ENCODE measurements at places on chromosomes 6 and 20.

DNA sequence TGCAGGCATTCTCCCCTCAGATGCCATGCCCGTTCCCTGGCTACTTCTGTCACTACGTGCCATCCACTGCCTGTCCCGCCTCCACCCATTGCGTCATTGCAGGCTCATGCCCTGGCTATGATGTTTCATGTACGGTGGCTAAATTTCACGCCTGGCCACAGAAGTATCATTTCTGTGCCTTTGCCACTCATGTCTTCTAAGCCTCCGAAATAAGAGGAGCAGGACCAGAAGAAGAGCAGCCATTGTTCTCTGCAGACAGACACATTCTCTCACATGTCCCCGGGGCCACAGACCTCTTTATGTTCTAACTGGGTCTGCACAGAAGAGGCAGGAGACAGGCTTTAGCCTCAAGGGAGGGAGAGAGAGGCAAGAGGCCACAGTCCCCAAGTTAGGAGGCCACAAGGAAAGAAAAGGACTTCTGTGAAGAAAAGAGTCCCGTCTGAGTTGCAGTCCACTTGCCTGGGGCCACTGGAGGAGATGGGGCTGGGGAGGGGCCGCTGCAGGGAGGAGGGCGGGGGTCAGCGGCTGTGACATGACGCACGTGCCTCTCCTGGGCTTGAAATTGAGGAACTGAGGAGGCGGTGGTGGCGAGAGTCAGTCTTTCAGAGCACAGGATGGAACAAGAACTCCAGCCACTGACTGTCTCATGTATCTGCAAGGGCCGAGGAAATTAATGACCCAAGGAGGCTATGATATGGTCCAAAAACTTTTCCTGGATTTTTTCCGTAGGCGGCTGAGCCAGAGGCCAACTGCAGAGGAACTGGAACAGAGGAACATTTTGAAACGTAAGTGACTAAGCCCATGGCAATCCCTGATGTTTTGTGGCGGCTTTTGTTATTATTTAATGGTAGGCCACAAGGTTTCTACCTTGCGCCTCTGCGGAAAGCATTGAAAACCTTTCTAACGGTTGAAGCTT lies 55.9 kb downstream of the TBC1D7 start:
- DNase-seq, result peak; percentile 48

GRCh38 chr6:82761674-82762345 lies 303.8 kb downstream of the UBE3D start:
- no peak for DNase-seq

DNA sequence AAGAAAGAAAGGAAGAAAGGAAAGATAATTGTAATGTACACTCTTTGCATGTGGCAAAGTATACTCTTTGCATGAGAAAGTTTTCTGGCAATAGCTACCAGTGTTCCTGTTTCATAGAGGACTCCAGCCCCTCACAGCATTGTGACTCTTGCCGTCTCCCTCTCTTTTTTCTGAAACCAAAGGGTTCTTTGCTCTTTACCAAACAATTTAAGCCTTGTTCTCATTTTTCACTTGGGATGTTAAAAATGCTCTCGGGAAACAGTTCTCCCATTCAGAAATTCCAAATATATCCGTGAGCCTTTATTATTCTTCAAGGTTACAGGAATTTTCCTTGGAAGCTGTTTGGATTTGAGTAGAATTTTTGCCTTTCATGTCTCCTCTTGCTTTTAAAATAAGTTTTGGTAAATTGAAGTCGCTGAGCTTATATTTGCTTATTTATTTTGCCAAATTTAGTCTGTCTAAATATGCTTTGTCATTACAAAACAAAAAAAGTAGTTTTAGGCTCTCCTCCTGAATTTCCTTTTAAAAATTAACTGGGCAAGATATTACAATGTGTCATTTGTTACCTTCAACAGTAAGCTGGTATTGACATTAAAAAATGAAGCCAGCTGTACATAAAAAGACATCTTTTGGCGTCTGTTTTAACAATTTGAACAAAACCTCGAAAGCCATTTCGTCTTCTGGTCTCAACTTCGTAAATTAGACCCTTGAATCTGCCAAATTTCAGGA lies 103.8 kb upstream of the ARMC2 start:
- peak; percentile 84 for DNase-seq

- DNase-seq, result no peak
Measured at GRCh38 chr6:53741034-53741823, 53.6 kb upstream of the LRRC1 start.

GRCh38 chr6:28139860-28140543 lies 1.7 kb upstream of the ZKSCAN8 start:
- no peak for DNase-seq

DNA sequence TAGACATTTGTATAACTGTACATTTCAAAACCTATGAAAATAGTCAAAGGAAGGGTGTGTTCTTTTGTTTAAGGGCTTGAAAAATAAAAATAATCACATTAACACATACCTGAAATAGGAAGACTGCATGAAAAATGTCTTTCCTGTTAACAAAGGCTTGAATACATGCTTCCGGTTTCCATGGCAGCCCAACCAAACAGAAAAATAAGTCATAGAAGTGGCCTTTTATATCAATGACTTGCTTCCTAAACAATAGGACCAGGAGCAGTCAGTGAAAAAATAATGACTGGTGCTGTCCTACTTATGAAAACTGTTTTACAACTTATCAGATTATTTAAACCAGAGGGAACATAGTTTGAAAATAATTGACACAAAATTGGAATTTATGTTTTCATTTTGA lies 412.6 kb upstream of the PLCB4 start:
- peak; percentile 11 for DNase-seq

DNA sequence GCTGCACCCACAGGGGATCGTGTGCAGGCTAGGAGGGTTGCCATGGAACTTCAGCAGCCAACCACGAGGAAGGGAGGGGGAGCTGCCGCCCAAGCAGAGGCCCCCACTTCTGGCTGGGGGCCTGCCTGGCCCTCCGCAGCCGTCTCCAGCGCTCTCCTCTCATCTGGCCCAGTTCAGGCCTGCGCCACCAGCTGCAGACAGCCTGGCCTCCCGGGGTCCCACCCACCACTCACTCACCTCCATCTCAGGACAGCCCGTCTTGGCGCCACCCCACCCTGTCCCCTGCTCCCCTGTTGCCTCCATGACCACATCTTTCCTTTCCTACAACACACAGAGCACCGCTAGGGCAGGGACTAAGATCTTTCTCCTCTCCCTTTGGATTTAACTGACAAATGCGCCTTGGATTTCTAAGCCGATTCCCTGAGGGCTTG lies 98.7 kb downstream of the ANKRD60 start:
- no peak for DNase-seq

DNA sequence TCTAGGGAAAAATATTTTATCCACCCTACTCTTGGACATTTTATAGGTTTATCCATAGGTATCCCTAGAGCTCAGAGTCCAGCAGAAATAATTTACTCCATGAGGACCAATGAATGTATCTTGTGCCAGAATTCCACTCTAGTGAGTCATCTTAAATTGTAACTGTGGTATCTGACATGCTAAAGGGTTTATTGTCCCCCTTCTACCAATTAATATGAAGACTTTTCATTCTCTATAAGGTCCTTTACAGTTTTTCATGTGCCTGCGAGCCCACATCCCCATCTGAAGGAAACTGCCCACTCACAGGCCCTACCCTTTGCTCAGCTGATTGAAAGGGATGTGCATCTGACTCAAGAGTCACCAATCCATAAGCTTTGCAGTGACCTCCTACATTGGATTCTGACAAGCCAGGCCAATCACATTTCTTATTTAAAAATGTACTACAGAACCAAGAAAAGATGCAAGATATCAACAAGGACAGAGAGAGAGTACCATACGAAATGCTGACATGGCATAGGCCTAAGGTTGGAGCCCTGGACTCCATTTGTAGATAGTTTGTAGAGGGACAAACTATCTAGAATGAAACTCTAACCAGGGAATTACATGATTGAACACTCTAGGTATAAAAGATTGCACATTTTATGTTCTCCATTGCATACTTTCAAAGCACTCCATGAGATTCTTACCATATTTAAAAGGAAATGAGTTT lies 93.4 kb upstream of the DEFB112 start:
- DNase-seq, result peak; percentile 72

GRCh38 chr6:49406250-49406970 lies 56.6 kb downstream of the MMUT start:
- DNase-seq, result no peak

- DNase-seq, result no peak
Measured at GRCh38 chr6:14217728-14218518, 100.4 kb downstream of the CD83 start.

DNA sequence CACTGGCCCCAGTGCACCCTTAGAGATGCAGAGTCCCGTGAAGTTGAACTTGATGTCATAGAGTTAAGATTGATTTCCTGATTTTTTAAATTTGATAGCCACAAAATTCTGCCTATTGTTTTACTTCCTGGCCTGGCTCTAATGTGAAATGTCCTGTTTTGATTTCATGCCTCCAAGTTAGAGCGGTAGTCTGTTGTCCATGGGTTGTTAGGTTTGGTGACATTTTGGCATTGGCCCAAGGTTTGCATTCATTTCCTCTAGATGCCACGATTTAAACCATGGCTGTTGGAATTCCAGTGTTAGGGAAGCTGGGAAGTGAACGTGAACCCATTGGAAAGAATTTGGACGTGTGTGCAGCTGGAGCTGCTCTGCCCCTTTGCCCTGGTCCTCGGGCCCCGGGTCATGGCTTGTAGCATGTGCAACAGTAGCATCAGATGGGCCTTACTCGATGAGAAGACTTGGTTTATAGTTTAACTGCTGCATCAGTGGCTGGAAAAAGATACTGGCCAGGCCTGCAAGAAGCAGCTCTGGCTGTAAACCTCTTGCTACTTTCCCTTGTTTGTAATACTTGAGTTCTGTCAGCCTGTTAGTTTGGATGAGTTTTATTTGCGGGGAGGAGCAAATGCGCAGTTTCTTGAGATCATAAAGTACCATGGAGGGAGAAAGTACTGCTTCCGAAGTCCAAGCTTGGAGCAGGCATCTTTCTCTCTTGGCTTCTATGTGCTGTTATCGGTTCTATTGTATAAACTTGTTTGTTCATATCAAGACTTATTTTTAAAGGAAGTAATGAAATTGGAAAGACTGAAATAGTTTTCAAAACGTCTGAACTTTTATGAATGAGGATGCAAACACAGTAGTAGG lies 121.4 kb upstream of the CLDN20 start:
- DNase-seq, result no peak

DNA sequence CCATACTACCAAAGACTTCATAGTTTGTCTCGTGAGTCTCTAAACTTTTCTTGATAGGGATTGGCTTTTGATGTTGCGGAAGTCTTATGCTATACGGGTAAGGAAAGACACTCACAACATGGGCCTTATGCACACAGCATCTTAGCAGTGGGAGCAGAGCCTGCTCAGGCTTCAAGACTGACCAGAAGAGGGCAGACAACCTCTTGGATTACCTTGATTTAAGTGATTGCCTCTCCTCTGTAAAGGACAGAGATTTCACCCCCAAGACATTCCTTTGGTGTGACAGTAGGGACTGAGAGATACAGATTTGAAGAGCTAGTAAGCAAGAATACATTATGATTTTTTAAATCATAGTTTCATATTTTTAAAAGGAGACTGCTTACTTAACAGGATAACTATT lies 71.0 kb upstream of the SAMD3 start:
- DNase-seq, result peak; percentile 30

DNA sequence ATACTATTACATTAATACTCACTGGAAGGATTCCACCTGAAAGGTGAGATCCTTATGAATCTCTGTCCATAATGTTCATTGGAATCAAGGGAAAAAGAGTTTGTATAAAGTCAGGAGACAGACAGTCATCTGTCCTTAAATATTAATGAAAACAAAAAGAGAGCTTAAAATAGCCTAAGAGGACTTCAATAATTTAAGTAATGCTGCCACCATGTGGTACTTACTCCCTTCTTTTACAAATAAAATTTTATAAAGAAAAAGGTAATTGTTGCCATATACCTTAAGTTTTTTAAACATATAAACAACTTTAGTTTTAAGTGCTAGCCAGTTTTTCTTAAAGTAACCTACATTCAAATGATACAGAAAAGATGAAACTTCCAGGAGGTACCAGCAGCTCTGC lies 5.1 kb downstream of the BLOC1S5 start:
- DNase-seq, result peak; percentile 28

- no peak for DNase-seq
Measured at GRCh38 chr6:143478479-143479062, 28.0 kb downstream of the PEX3 start.

GRCh38 chr6:16621002-16621401 lies 140.3 kb downstream of the ATXN1 start:
- DNase-seq, result no peak

GRCh38 chr6:109263873-109264700 lies 118.2 kb downstream of the CD164 start:
- no peak for DNase-seq

DNA sequence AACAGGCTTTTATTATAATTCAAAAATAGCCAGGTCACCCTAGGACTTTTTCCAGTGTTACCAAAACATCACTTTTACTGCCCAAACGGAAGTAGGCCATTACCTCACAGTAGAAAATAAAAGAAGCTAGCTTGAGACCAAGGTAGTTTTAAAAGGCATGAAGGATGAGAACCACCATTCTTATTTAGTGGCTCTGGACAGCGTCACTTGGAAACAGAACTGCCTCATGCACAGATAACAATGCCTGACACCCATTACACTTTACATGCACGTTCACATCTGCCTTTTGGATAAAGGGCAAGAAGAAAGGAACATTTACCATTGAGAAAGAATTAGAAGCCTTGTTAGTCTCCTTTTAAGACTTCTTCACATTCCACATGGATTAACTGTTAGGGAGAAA lies 1.9 kb upstream of the PAQR8 start:
- DNase-seq, result no peak

DNA sequence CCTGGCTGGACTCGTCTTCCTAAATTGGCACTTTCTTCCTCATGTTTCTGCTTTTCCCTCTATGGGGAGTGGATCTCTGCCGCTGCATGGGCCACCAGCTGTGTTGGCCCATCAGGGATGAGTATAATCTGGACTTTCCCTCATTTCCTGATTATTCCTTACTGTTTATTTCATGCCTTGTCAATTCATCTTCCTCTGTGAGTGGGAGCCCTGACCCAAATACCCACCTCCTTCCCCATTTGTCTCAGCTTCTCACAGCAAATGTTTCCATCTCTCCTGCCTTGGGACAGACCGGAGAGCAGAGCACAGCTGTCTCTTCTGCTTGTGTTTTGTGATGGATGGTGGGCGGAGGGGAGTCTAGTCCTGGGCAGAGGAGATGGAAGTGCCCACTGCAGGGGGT lies 212.7 kb downstream of the UST start:
- DNase-seq, result no peak

DNA sequence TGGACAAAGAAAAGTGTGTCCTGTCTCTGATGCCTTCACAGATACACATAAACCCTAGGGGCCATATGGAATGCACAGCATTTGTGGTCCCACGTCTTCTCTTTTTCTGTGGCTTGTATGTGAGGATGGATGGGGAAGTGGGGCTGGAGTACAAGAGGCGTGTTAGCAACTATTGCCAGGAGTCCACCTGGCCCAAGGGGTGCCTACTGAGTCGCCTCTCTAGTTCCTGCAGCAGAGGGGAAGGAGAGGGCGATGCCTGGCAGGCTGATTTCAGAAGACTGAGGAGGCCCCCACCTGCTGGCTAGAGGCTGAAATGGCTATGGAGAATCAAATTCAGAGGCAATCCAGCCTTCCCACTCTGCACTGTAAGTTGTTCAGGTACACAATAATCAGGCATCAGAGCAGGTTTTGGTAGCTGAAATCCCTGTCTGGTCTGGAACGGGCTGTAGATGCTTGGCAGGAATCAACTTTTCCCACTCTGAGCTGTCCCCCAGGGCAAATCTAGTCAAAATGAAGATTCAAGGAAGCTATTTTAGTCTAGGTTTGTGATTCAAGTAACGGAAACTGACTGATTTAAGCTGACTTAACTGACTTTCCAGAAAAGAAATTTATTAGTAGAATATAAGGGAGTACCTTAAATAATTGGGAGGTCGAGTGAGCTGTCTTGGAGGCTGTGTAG lies 14.9 kb upstream of the PPARD start:
- peak; percentile 63 for DNase-seq

- DNase-seq, result no peak
Measured at GRCh38 chr6:41593406-41593805, 44.9 kb upstream of the MDFI start.
